ENCODE measurements at places on chromosomes 16 and 17. TPM values are rescaled to one million over a fixed set of nuclear protein-coding genes. Genes with fewer than 3 reads are reported as not detected.

MMP28 gene
- 18.0 TPM for total RNA-seq

AURKB gene
- 9.3 TPM for total RNA-seq

DNA sequence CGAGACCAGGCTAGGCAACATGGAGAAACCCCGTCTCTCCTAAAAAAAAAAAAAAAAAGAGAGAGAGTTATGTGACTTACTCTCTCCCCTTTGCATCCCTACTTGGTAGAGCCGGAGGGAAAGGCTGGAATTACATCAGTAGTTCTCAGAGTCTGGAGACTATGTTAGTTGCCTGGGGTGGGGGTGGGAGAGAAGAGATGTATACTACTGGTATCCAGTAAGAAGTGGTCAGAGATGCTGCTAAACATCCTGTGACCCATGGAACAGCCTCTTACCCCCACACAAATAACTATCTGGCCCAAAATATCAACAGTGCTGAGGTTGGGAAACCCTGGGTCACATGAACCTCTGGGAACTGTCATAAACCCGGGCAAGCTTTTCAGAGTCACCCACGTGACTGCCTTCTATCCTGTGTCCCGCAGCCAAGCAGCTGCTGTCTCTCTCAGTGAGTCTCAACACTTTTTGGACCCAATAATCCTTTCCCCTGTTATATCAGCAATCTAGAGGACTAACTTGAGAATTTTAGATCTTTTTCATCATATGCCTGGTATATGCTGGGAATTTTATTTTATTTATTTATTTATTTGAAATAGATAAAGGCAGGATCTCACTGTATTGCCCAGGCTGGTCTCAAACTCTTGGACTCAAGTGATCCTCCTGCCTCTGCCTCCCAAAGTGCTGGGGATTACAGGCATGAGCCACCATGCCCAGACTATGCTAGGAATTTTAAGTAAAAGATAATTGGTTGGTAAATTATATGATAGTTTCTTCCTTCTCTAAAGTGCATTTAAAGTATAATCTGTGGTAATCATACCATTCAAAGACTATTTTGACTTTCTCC lies 8.7 kb downstream of the EIF1 start:
- H3K27me3 ChIP-seq, result no peaks in the 10 kb centered on the region
- H3K4me3 ChIP-seq, result no peak overlapping the region
- no peaks in the 10 kb centered on the region for H3K36me3 ChIP-seq
- peak; percentile 70 for DNase-seq
- H3K27ac ChIP-seq, result peak overlapping the region; percentile 43

DNA sequence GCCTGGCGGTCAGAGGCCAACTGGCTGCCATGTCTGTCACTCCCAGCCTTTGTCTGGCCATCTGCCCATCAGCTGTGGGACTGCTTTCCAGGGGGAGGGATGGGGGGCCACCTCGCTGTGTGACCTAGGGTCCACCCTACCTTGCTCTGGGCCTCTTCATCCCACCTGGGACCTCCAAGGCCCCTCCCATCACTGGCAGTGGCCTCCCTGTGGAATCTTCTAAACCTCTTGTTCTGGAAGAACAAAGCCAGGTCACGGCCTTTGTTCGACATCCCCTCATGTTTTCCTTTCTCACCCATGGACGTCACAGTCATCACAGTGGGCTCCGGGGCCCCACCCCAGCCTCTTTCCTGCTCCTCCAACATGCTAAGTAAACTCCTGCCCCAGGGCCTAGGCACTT lies 24.0 kb downstream of the SPNS2 start:
- H3K27ac ChIP-seq, result no peak overlapping the region
- H3K4me1 ChIP-seq, result peaks cover 21% of the 10 kb centered on the region
- H3K4me3 ChIP-seq, result no peak overlapping the region
- H3K36me3 ChIP-seq, result no peaks in the 10 kb centered on the region
- no peaks in the 10 kb centered on the region for H3K27me3 ChIP-seq

DNA sequence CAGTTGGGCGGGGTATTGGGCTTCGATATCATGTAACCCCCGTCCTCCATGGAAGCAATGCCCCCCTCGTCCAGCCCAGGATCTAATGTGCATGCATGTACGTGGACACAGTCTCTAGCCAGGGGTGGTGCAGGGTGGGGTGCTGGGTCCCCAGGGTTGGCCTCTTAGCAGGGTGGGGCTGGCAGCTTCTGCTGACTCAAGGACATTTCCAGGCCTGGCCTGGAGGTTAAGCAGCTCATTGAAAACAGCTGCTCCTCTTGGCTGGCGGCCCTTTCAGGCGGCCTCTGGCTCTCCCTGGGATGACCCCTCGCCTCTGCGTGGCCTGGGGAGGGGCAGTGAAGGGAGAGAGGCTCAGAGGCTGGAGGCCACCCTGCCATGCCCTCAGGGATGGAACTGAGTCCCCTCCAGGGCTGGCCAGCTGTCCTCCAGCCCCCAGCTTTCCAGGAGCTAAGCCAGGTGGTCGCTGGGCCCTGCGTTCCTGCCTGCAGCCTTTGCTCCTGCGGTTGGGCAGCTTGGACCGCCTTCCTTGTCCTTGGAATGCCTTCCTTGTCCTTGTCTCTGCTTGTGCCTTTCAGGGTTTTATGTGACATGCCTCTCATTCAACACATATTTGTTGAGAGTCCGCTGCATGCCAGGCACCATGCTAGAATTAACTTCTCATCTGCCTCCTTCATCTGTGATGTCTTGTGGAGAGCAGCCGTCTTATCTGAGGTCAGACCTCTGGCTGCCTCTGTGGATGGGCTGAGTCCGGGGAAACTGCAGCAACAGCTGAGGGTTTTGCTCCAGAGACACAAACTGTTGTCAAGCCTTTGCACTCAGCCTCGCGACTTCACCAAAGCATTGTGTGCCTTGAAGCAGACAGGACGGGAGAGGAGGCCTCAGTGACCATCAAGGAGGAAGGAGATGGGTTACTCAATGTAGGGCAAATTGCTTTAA lies 26.6 kb downstream of the MRC2 start:
- no peaks in the 10 kb centered on the region for H3K27me3 ChIP-seq
- no peaks in the 10 kb centered on the region for H3K36me3 ChIP-seq
- H3K27ac ChIP-seq, result peak overlapping the region; percentile 21
- H3K4me1 ChIP-seq, result peaks cover 28% of the 10 kb centered on the region

GRCh38 chr17:29066606-29067005 lies 23.7 kb downstream of the PIPOX start:
- no peaks in the 10 kb centered on the region for H3K27me3 ChIP-seq
- H3K36me3 ChIP-seq, result no peaks in the 10 kb centered on the region
- H3K27ac ChIP-seq, result no peak overlapping the region
- no peak overlapping the region for H3K4me3 ChIP-seq
- no peak for DNase-seq
- H3K4me1 ChIP-seq, result no peaks in the 10 kb centered on the region

Data from hepatocyte (in vitro differentiated cells).